ENCODE measurements at places on chromosomes 6 and 20.

DNA sequence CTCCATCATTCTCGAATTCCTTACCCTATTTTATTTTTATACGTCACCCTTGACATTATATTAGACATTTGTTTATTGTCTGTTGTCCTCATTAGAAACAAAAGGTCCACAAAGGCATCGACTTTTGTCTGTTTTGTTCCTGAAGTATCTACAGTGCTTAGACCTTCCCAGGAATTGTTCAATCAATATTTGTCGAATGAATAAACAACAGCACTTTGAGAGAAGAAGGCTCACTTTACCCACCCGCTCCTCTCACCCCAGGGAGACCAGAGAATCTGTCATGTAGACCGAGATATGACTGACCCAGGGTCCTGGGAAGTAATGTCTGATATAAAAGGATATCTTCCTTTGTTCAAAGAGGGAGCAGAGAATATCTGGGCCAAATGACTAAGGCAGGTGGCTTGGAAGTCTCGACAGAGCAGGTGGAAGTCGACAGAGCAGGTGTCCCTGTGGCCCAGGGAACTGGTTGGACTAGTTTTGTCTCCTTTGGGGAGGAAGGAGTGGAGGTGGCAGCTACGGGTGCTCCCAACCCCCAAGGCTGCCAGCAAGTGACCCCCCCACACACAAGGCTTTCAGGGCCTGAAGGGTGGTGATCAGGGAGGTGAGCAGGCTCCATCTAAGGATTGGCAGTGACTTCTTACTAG lies 14.8 kb upstream of the CHMP4B start:
- no peak for DNase-seq

- DNase-seq, result peak; percentile 51
Measured at GRCh38 chr20:41734506-41734945, 116.3 kb upstream of the CHD6 start.

DNA sequence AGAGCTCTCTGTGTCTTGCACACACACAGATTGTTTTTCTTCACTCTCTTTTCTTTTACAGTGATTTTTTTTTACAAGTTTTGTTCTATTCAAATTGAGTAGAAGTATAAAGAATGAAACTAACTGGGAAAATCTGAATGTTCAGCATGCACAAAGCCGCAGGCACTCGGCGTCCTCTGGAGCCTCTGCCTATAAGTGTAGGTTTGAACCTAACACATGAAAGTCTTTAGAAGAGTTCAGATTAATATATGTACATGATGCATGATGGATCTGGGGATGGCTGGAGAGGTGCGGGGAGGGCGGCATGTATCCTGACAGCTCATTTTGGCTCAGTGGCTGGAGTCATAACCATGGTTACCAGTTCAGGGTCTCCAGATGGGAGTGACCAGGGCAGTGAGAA lies 301.1 kb upstream of the CDH4 start:
- DNase-seq, result no peak

DNA sequence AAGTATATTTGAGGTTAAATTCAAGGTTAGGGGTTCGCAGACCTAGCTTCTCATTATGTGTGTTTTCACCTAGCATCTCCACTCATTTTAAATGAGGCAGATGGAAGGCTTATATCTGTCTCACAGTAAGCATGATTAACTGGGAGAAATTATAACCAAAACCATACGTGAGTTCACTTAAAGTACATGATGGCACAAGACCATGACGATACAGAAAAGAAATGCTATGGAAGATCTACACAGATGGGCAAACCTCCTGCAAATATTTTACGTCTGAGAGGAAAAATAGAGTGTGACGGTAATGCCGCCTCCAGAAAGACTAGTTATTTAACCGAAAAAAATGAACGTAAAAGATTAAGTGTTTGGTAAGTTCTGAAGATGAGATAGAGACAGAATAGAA lies 337.8 kb downstream of the FARS2 start:
- DNase-seq, result no peak

- no peak for DNase-seq
Measured at GRCh38 chr6:78770765-78771164, 96.6 kb upstream of the IRAK1BP1 start.

DNA sequence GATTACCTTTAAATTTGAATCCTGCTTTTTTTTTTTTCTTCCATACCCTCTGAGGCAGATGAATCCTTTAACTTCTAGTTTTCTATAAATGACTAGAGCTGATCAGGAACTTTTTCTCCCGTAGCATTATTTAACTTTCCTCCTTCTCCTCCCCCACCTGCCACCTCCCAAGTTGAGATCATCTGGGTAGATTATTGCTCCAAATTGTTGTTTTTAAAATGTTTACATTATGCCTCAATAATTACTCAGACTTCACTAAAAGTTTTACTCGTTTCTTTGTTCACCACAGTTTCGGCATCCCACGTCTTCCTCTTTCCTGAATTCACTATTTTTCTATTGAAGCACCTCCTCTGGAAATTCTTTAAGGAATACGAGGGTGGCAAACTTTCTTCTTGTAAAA lies 16.6 kb upstream of the SCUBE3 start:
- no peak for DNase-seq

GRCh38 chr6:31676904-31677303 lies 4.0 kb downstream of the LY6G5C start:
- DNase-seq, result no peak

DNA sequence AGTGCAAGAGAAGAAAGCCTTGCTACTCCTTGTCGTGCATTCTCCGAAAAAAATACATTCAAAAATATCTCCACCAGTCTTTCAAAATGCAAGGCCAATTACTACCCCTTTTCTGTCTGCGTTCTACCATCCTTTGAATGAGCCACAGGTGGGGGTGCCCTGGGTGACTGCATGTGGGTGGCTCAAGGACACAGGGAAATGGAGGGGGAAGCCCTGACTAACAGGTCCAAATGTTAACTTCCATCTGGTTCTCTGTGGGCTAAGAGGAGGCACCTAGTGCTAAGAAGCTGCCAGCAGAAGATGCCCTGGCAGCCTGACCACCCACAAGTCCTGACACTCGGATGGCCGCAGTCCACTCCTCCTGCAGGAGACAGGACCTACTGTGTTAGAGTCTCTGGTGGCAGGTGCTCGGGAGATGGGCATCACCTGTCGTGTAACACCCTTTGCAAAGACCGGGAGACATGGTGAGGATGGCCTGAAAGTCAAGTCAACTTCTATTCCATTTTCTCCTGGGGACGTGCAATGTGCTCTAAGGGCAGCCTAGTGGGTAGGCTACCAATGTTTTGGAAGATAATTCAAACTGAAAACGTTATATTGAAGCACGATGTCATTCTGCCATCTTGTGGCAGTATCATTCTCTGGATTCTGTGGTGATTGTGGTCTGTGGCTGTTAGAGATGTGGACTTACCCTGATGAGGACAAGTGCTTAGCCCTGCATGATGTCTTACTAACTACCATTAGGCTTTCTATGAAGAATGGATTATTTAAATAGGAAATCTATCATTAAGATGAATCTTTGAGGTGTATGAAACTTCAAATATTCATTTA lies 27.4 kb upstream of the IGF2R start:
- peak; percentile 51 for DNase-seq

DNA sequence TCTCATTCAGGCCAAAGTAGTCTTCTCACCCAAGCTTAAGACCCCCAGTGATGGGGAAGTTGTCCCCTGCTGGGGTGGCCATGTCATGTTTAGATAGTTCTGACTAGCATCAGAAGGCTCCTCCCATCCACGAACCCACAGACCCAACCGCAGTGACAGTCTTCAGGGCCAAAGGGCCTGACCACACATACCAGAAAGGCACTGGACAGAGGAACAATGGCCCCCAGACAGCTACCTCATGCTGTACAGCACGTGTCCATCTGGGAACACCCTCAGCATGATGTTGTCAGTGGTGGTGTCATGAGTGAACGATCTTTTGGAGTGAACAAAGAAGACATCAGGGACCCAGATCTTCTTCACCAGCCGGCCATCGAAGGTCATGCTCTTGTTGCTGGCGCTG lies 46.3 kb downstream of the GABRR2 start:
- no peak for DNase-seq
